ENCODE measurements at places on chromosomes 2 and 18.

GRCh38 chr2:201148434-201148990, 32.5 kb downstream of the CFLAR start:
- DNase-seq: no peak

DNA sequence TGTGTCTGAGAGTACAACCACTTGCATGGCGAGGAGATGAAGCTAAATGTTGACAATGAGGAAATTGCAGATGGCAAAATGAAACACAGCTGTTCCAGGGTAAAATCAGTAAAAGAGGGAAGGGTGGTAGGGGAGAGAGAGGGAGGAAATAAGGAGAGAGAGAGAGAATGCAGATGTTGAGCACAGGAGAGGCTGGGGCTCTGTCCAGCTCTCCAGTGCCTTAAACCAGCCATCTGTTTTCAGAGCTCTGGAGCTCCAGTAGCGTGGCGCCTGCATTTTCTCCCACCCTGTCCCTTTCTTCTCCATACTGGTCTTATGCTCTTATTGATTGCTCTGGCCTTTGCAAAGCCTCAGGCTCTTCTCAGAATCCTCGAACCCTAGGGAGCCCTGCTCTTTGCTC, 52.7 kb upstream of the BOD1L2 start:
- DNase-seq: no peak

- DNase-seq: no peak
These were observed 19.5 kb upstream of the HNRNPLL start for GRCh38 chr2:38622210-38622609.

DNA sequence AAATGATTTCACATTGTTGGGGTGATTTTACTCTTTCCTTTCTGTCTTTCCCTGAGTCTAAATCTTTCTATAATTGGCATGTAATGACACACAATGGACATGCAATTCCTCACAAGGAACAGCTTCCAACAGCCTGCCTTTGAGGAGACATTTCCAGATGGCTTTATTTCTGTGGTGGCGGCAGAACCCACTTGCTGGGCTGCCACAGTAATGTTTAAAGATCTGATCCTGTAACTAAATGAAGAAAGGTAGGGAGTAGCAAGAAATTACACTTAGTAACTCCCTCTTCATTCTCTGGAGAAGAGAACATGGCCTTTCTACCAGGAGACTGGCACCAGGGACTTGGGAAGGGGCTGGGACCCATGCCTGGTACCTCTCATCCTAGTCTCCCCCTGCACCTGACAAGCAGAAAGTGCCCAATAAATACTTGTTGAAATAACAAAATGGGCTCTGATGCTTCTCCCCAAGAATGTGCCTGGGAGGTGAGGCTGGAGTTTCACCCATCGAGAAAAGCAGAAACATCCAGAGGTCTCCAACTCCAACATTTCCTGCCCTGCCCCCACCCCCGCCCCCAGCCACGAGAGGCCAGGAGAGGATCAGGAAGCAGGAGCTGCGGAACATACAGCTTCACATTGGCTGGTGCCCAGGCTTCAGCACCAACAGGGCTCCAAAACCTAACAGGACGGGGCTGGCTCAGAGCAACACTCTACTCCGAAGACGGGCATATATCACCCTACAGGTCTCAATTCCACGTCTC, 92.1 kb downstream of the PXDN start:
- no peak for DNase-seq

DNA sequence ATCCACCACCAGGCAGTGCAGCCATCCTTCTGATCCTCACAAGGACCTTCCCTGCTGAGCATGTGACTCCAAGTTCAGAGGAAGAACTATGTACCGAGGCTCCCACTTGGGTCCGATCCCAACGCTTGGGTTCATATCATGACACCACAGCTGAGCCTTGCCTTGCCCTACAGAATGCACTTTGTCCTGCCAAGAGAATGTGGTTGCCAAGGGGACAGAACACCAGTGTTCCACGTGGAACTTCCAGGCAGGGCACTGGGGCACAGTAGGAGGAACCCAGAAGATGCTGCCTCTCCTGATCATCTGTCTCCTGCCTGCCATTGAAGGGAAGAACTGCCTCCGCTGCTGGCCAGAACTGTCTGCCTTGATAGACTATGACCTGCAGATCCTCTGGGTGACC, at the start of gene TEX51:
Gene TEX51, plus strand, starts transcription at position 255 of the 400 bp plus-strand sequence. Its CDS starts 29 bp downstream, at position 284.
- DNase-seq: no peak

DNA sequence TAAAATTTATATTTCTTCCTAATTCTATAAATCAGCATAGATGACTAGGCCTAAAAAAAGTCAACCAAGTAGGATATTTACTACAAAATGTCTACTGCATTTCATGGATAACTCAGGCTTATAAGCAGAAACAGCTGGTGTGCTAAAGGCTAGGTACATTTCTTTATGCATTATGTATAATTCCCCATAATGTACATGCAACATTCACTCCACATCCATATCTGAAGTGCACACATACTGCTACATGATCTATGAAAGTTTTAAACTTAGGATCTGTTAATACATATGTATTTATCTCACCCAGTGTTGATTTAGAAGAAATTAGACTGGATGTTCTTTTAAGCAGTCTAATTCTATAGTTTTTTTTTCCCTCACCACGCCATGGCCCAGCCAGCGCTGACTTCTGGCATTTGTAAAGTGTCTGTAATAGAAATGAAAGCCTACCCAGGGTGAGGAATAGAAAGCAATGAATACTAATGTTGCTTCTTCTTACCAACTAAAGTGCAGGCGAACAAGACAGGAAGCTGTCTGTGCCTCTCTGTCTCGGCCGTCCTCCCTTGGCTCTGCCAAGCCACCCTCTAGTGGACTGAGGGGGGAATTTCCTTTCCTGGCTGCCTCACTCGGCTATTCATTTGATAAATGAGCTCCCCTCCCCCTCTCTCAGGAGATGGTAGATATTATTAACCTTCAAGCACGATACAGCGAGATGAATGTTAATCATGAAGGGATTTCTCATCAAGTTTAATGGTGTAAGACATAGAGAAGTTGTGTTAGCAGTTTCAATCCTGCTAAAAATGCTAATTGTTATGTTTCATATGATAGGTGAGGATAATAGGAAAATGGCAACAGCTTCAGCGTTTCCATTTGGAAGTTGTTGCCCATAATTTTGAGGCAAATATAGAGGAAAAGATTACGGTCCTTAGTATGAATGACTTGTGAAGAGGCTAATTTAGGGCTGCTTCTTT, 384.5 kb downstream of the MTX2 start:
- no peak for DNase-seq

DNA sequence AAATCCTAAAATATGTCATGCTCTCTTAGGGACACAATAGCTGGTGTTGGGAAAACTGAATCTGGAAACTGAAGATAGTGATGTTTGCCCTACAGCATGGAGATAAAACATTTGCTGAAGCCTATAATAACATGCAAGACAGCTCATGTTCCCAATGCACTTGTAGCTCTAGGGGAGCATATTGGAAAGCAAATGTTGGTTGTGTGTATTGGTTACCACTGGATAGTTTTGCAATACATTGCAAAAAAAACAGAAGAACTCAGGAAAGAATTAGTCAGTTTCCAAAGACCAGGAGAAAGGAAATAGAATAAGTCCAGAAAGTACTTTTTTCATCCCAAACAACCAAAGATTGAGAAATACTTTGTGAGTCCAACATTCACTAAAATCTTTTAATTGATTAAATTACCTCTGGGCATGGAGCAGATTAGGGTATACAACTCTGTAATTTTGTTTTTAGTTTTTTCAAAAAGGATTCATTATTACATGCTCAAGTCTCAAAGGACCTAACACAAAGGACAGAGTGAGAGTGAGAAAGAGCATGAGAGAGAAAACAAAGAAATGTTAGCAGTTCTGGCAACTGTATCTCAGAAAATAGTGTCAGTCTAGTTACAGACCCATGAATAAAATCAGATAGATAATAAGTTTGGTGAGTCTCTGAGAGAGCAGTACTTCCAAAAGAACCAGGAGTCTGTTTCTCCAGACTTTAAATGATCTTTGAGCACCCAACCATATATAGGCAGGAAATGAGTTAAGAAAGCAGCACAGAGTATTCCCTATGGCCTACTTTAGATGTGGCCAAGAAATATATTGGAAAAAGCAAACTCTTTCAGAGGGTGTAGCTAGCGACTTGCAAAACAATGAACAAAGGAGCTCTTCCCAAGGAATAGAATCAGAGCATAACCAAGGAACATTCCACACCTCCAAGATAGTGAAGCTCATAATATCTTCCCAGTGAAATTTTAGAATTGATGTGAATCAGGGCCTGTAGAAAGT, 36.6 kb upstream of the COL3A1 start:
- no peak for DNase-seq

DNA sequence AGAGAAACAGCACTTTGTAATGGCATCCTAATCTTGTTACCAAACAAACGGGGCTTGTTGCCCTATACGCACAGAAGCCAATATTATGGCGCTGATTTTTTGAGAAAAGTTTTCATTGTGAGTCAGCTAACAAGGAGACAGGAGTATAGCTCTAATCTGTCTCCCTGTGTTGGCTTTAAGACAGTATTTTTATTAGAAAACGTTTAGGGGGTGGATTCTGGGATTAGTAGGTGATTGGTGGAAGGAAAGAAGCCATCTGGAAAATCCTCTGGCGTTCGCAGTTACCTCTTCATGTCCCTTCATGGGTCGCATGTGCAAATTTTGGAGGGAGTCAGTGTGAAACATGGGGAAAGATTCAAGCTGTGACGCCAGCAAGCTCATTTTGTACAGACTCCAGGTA, 698 bp upstream of the TMEM237 start:
- DNase-seq: no peak

DNA sequence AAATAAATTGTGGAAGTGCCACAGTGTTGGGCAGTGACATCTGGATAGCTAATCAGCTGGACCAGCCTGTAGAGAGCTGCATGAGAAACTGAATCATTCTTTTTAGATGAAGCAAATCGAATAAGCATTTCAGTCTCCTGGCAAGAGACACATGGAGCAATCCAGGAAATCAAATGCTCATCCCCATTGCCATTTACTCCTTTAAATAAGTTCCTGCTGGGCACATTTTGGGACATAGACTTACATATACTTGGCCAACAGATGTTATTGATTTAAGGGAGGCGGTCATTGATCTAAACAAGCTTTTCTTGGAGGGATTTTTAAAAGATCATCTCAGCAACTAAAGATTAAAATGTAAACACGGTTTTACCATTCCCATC, 307.1 kb downstream of the STK39 start:
- no peak for DNase-seq

- DNase-seq: no peak
These were observed 456.2 kb downstream of the SPAG16 start for GRCh38 chr2:213740453-213740852.

DNA sequence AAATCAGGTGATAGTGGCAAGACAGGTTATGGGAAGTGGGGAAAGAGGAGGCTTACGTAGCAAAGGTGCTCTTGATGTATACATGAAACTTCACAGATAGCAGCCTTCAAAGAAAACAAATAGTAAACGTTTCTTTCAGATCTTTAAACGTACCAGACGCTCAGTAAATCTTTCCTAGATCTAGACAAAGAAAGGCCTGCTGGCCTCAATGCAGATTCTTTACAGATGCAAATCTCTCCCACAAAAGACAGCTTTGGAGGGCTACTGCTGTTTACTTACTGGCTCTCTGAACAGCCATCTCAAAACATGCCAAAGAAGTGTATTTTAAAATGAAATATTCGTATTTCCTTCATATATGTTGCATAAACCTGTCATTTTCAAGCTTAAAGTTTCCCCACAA, 1279.9 kb upstream of the NRXN1 start:
- DNase-seq: no peak

DNA sequence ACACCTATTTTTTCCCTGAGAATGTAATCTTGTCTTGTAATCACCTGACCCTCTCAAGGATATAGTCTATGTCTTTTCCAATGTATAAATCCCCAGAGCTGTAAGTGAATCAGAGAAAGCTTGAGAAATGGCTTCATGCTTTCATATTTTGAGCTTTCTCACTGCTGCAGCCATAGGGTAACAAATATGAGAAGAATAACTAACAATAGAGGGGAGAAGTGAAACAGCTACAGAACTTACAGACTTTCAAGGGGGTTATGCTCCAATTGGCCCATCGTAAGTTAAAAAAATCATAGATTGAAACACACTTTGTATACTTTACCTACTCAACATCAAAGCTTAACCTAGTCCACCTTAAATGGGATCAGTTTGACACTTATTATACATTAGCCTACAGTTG, 111.0 kb downstream of the CNTNAP5 start:
- DNase-seq: no peak

- DNase-seq: no peak
These were observed 48.1 kb downstream of the ADCY3 start for GRCh38 chr2:24871852-24872333.

DNA sequence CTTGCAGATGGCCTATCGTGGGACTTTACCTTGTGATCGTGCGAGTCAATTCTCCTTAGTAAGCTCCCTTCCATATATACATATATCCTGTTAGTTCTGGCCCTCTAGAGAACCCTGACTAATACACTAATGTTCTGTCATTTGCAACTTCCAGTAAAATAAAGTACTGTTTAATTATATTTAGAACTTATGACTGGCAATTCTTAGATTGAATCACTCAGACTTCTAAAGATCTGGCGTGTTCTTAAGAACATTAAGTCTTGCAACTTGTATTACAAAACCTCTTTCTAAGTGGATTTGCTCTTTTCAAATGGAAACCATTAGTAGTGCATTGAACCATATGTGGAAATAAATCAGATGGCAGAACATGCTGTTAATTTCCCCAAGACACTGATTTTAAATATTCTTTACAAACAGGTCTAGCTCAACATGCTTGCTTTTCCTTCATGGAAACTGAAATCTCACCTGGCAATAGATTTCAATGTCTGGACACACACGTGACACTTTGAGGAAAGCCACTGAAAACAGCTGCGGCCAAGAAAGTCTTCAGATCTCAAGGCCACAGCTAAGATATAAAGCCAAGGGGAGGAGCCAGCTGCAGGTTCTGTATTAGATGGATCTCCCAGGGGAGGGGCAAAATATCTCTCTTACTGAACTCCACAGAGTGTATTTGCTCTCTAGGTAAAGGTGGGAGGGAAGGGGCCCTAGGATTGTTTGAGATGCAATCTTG, 50.6 kb downstream of the PMAIP1 start:
- no peak for DNase-seq

GRCh38 chr2:122755281-122755780, 999.9 kb downstream of the TSN start:
- DNase-seq: no peak

DNA sequence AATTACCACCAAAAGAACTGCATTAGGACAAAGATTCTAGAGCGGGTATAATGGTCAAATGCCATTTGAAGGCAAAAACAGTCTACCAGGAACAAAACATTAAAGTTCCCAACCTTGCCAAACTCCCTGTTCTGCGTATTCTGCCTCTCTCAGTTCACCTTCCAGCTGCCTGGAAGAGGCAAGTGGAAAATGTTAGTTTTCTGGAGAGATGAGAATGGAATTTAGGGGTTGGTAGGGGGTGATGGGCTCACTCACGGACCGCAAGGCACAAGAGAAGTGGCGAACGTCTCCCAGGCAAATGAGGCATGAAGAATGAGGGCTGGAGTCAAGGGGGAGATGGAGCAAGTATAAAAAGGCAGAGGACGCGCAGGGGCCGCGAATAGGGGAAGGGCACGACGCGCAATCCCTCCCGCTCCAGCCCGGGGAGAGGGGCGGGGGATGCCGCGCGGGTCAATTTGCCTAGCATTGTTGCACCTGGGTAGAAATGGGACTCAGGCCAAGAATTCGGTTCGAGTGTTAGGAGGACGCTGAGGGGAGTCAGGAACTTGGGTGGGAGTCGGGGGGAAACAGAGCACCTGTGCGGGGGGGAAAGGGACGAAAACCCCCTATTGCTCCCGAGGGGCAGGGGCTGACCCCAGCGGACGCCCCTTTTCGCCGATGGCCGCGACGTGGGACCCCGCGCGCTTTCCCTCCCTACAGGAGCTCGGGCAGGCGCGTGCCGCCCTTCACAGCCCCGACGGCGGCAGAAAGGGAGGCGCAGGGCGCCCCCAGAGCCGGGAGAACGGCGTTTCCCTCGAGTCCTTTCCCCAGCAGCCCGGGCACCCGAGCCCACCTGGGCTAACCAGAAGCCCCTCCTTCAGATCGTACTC, 573 bp downstream of the PAIP2B start:
- DNase-seq: no peak
